ENCODE measurements at places on chromosomes 12 and 14.
A peak's percentile ranks its signal among the peaks of the same experiment; 100 is the strongest.

DNA sequence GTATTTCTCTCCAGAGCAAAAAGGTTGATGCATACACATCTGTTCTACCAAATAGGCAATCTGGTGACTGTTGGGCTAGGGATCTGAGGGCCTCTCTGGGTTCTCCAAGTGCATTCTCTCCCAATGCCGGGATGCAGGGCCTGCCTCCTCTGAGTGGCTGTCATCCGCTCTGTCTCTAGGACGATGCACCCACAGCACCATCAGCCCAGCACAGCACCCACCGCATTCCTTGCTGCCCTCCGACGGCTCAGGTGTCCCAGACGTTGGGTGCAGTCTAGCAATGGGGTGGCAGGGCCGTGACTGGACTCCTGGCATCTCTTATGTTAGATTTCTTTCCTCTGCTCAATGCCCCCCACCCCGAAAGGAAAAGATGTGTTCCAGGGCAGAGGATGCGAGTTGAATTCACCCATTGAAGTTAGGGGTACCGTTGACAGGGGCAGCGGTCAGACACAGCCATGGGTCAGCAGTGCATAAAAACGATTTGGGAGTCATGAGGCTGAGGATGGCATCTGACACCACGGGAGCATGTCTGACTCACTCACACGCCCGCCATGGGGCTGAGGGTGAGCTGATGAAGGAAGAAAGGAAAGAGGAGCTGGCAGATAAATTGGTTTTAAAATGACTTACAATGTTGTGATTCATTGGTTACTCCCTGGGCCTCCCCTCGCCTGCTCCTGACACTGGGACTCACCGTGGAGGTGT is 93.2 kb upstream of the C14orf180 start:
- DNase-seq, result no peak

- no peak for DNase-seq
Measured at GRCh38 chr14:34671716-34672115, 41.8 kb upstream of the SNX6 start.

- peak; percentile 5 for DNase-seq
Measured at GRCh38 chr12:77152623-77153193, 87.3 kb upstream of the E2F7 start.

DNA sequence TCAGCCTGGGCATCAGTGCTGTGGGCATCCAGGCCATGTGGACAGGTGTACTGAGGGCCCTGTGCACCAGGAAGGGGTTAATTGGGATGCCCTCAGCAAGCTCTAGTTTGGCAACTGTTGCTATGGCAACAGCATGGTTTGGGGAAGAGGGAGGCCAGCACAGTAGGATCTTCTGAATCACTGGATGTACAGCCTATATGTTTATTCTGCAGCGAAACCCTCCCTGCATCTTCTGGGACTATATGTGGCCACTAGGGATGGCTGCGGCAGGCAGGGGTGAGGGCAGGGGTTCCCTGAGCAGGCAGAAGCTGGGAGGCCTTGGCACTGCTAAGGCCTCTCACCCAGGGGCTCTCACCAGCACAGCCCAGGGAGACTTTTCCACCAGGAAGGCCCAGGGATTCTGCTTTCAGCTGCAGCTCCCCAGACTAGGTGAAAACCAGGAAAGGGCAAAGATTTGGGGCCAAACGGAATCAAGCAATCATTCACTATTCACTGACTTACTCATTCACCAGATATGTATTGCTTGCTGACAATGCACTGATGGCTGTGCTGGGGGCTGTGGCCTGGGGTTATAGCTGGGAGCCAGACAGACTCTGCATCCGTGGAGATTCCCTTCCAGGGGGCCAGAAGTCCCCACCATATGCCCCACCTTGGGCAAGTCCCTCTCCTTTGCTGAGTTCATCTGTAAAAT is 42.8 kb downstream of the IRF2BPL start:
- DNase-seq, result no peak

DNA sequence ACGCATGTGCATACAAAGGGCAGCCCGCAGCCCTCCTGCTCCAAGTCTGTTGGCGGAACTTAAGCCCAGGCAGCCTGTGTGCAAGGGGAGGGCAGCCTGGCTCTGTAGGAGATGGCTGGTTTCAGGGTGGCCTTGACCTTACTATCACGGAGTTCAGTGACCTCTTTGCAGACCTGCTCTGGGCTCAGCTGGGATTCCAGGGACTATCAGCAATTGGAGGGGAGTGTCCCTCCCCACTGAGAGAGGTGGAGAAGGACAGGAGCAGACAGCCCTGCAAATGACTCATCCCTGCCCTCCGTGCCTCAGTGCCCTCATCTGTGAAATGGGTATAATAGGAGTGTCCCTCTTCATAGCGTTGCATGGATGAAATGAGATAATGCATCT is 66.2 kb upstream of the DLK1 start:
- peak; percentile 76 for DNase-seq

GRCh38 chr12:93115198-93115601 is 186.1 kb upstream of the EEA1 start:
- no peak for DNase-seq

- no peak for DNase-seq
Measured at GRCh38 chr12:108630481-108631207, 3.0 kb downstream of the SELPLG start.

DNA sequence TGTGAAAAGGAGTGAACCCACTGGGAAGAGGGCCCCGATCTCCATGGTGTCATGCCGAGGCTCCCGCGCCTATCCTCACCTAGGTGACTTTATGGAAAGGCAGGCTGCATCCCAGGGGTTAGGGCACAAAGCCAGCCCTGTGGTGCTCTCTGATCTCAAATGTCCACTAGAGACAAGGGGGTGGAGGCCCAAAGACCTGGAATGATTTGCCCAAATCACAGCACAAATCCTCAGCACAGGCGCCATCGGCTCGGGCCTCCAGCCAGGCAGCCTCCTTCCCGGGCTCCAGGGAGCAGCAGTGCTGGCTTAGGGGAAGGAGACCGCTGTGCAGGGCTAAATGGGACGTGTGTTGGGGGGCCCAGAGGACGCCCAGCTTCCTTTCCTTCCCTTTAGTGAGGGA is 17.6 kb downstream of the CHGA start:
- no peak for DNase-seq

DNA sequence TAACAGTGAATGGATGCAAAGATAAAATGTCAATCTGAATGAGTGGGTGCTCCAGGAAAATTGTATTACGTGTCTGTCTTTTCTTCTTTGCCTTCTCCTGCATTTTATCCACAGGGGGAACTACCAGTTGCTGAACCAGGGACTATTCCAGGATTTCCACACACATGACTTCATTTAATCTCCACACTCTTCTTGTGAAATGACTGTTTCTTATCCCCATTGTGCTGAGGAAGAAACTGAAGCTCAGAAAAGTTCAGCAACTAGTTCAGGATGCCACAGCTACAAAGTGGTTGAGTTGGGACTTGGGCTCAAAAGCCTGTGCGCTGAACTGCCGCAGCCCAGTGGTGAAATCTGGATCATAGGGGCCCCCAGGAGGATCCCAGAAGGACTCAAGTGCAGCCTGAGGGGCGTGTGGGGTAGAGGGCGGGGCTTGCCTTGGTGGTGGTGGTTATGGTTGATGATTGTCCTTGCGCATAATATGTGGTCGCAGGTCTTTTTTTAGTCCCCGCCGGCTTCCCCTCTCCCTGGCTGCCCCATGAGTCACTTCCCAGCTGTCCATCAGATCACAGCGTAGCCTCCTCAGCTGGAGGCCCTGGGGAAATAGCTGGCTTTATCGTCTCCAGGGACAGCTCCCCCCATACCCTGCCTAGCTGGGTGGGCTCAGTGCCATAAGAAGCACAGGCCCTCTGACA is 235.2 kb upstream of the CRY1 start:
- no peak for DNase-seq

- no peak for DNase-seq
Measured at GRCh38 chr12:119802472-119802871, 74.6 kb downstream of the CIT start.

DNA sequence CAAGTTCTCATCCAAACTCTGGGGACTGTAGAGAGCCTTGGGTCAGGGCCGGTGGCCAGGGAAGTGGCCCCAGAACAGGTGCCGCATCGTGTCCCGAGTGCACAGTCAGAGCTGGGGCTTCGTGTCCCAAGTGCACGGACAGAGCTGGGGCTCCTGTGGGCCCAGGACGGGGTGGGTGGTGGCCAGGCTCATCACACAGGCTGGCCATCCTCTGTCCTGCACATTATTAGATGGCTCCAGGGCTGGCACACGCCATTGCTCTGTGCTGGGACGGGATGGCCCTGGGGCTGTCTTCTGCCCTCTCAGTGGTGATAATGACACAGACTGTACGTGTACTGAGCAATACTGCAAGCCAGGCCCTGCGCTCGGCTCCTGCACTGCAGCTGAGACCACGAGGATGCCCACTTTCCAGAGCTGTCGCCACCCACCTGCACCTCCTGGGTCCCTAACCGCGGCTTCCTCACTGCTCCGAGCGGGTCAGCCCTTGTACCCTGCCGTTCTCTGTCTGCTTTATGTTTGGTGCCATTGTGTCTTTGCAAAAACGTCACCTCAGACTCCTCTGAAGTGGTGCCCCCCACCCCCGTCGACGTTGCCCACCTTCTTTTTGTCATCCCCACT is 1.9 kb downstream of the FBRSL1 start:
- DNase-seq, result no peak

DNA sequence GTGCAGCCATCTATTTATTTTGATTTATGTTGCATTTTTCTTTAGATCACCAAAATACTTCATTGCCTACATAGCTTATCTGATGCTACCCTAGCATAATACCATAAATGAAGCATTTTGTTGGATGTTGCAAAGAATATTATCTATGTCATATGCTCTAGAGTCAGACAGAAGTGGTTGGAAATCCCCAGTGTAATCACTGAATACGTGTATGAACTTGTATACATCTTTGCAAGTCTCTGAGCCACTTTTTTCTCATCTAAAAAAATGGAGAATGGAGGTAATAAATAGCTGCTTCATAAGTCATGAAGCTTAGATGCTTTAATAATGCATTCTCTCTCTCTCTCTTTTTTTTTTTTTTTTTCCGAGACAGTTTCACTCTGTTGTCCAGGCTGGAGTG is 18.5 kb downstream of the EVL start:
- no peak for DNase-seq

- DNase-seq, result no peak
Measured at GRCh38 chr12:65779091-65779642, 45.1 kb upstream of the HMGA2 start.

- DNase-seq, result no peak
Measured at GRCh38 chr12:82486524-82487235, 128.4 kb downstream of the METTL25 start.

GRCh38 chr12:89166121-89166520 is 186.2 kb downstream of the DUSP6 start:
- no peak for DNase-seq

DNA sequence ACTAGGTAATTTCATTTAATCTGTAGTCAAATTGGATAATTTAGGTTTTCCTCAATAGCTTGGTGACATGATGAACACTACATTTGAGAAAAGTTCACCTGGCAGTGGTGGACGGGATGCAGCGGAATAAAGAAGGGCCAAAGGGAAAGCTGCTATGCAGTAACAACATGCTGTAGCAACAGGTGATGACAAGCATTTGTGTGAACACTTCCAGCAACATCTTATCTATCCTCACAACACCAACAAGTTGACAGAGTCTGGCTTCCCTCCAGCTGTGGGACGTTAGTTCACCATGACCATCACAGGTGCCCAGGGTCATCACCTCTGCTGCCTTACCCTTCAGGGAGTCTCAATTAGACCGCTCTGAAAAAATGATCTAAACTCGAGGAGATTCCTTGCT is 8.3 kb downstream of the DBX2 start:
- no peak for DNase-seq

DNA sequence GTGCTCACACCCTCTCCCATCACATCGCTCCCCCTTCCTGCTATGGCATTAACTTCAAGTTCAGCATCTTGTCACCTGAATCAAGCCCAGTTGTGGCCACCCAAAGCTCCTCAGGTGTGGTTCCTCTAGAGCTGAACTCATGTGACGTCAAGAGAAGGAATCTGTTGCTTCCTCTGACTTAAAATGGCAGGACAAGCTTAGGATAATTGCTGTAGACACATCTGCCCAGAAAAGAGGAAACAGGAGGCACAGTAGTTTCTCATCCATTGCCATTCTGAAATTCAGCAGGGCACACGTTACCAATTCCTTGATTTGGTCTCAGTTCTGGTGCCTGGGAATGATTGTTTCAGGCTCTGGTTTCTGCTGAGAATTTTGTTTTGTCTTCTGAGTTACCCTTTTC is 52.1 kb downstream of the RCOR1 start:
- no peak for DNase-seq

DNA sequence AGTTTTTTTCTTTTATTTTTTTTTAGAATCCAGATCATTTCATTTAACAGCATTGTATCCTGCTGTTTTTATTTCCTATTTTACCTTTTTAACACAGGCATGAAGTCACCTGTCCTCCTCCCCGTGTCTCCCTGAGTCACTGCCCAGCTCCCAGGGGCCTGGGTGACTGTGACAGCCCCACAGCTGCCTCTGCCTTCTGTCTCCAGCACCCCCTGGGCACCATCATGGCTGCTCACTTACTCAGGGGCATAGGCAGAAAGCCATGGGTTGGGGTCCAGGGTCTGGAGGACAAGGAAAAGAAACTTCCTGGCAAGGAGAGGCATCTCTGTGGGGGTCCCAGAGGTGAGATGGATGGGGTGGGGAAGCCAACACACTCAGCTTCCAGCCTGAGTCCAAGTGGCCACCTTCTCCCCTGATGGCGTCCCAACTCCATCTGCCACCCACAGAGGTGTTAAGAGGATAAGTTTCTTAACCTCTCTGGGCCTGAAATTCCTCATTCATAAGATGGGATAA is 25.3 kb downstream of the TMEM63C start:
- DNase-seq, result no peak

- DNase-seq, result no peak
Measured at GRCh38 chr14:31508135-31508534, 20.3 kb upstream of the GPR33 start.
